ENCODE measurements at places on chromosomes 7 and 10.

DNA sequence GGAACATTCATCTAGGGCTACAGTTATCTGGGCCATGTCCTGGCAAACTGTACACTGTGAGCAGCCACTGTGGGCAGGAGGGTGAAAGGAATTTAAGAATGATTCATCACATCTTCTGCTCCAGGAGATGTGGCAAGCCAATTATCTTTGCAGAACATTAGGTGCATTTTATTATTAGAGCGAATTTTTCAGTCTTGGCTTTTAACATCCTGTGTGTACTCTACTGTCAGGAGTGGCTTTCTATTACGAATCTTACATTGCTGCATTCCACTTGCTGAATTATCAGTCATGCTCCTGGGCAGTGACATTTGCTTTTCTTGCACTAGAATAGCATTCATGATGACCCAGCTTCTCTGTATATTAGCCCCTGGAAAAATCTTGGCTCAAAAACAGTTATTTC lies 109.2 kb upstream of the TARP start:
- no peak for DNase-seq

DNA sequence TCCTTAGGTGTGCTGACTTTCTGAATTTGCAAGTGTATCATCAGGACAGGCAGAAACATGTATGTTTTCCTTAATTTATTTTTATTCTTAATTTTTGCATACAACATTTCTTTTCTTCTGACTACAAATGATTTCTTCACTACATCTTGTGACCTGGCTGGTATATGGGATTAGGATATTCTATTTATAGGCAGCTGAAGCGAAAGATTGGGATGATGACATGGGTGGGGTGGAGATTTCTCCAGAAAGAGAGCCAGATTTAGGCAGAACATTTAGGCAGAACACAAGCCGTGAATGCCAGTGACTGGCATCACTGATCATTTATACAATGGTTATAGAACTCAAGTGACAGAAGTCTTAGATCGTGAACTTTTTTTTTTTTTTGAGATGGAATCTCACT lies 256.7 kb downstream of the KLF6 start:
- DNase-seq: no peak

- DNase-seq: no peak
These were observed 49.9 kb downstream of the SIRT1 start for GRCh38 chr10:67934336-67934735.

DNA sequence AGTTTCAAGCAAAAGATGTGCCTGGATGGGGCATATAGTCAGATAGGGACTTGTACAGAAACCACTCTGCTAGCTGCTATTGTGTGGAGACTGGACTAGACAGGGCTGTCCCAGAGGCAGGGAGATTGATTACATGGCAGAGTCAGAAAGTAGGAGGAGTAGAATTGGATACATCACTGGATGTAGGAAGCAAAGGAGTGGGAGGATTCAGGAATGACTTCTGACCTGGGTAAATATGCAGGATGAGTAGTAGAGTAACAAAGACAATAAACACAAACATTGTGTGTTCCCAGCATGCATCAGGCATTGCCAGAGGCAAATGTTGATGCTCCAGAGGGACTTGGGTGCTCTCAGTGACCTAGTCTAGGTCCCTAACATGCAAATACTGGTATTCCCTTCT lies 30.9 kb upstream of the MAT1A start:
- no peak for DNase-seq

DNA sequence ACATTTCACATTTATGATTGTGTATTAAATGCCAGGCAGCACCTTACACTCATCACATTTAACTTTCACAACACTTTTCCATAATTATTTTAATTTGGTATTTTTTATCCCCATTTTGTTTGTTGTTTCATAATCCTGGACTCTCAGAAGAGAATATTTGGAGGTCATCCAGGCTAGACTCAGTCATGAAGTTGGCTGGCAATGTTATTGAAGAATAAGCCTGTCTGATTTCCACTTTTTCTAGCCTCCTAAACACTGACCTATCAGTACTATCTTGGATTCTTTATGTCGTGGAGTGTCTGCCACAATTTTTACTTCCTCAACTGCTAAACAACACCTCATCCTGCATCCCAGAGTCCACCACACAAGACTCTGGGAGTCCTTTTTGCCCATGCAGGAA lies 372.3 kb upstream of the NRP1 start:
- no peak for DNase-seq

GRCh38 chr10:103828587-103829197 lies 26.7 kb downstream of the SH3PXD2A start:
- no peak for DNase-seq

DNA sequence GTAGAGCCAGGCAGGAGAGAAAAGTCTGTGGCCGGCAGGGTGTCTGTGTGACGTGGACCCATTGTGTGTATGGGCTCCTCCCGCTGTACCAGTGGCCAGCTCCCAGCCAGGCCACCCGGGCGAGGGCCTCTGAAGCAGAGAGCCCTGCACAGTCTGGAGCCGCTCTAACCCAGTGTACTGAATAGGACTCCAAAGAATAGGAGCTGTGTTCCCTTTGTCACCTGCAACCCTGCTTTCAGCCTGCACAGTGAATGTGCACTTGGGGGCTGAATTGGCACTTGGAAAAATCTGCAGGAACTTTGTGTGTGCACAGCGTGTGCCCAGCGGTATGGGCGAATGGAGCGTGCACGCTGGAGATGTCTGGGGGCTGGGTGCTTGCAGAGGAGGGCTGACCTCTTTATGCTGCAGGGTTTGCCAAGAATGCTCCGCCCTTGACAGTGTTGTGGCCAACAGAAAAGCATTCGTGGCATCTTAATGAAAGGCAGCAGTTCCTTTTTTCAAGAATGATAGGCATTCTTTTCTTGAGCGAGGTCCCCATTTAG lies 216.2 kb downstream of the AUTS2 start:
- DNase-seq: no peak

DNA sequence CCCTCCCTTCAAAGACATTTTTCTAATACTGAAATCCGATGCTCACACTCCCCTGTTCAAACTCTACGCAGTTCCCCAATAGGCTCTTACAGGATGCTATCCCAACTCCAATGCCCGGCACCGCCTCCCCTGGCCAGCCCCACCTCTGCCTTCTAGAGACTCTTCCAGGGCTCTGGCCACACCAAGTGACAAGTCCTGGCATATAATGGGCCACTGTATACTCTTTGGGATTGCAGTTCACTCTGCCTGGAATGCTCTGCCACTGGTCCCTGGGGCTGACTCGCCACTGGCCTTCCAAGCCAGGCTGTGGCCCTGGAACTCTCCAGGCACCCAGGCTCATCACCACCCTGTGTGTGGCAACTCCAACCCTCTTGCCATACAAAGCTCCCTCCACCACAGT lies 3.1 kb upstream of the BRI3 start:
- DNase-seq: no peak

DNA sequence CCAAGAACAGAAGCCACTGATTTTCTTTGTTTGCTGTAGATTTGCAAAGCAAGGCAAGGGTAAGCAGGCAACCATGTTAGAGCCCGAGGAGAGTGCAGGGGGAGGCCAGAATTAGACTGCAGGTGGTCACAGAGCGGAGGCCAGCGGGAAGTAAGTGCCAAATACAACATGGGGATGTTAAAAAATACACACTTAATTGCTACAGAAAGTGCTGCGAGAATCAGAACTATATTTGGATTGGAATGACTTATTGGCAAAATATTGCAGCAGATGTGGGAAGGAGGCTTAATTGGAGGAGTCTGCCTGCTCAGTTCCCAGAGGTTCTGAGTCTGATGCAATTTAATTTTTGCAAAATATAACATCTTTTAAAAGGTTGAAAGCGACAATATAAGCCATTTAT lies 49.7 kb upstream of the ADCY1 start:
- no peak for DNase-seq

DNA sequence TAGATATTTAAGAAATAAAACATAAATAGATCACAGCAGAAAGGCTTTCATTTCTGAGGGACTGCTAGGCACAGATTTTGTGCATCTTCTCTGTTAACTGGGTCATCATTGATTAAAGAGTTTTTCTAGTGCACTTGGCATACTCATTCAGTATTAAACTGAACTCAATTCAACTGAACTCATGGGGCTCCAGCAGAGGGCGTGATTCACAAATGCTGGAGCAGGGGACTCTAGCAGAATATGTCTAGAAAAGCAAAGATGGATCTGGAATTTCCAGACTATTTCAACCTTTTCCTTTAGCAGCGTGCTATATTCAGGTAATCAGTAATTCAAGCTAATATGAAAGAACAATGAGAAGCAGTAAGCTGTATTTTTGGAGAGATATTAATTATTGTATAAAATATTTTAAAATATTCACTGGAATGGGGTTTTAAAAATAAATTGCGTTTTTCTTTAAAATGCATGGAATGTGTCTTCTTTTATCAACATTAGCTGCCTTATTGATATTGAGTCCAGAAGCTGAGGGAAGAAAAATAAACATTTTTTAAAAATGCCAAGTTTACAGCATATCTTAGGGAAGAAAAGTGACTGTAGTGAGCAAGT lies 296.8 kb upstream of the CACNA2D1 start:
- no peak for DNase-seq

GRCh38 chr7:148535217-148535616 lies 55.3 kb upstream of the C7orf33 start:
- no peak for DNase-seq

- no peak for DNase-seq
These were observed 54.0 kb downstream of the MTURN start for GRCh38 chr7:30188811-30189210.

DNA sequence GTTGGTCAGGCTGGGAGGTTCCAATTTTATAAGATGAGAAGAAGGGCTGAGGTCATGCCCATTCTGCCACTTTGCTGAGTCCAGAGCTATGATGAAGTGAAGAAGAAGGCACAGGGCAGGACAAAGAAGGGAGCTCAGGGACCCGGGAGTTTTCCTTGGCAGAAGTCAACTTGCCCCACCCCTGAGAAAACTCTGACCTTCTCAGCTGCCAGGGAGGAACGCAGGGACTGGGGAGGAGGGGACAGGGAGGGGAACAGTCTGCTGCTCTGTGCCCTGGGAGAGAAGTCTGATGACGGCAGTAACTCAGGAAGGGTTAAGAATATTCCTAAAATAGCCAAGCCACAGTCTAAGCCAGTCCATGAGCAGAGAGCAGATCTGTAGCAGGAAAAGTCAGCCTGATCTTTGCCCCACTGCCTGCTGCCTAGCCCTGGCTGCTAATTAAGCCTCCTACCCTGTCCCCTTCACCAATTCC lies 11.7 kb downstream of the ADIRF start:
- DNase-seq: no peak

- DNase-seq: no peak
These were observed 384 bp upstream of the TMEM229A start for GRCh38 chr7:124033095-124033806.

- DNase-seq: peak; percentile 16
These were observed 74.4 kb upstream of the RSU1 start for GRCh38 chr10:16891375-16892313.

DNA sequence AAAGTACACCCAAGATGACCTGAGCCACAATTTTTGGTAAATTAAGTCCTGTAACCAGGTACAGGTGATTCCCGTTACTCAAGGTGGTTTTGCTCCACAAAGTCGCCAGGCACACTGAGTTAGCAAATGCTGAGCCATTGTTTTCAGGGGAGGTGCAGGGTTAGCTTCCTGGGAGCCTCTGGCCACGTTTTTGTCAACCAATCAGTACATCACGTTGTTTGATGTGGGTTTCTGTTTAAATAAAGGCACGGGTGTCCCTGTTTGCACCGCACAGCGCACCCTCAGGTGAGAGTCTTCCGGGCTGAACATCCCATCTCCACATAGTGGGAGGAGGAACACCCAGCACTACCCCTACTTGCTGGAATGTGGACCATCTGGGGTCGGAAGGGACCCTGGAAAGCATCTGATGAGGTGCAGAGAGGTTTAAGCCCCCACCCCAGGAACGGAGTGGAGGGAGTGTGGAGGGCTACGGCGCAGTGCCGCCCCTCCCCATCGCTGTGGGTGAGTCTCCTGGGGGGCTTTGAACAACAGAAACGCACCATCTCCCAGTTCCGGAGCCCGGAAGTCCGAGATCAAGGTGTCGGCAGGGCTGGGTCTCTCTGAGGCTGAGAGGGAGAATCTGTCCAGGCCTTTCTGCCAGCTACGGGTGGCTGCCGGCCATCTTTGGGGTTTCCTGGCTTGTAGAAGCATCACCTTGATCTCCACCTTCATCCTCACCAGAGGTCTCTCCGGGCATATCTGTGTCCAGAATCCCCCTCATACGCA lies 42.5 kb downstream of the PRKAG2 start:
- DNase-seq: no peak

DNA sequence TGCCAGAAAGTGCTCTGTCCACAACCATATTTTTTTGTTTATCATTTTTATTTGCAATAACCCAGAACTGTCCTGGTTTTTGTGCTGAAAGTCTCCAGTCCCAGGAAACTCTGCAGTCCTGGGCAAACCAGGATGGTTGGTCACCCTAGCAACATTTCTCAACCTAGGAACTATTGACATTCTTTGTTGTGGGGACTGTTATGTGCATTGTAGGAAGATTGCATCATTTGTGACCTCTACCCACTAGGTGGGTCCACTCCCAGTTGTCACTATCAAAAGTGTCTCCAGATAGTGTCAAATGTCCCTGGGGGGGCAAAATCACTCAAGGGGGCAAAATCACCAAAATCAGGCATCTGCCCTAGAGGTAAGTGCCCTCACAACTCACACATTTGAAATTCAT lies 14.0 kb upstream of the SRI start:
- no peak for DNase-seq

- no peak for DNase-seq
These were observed 1.8 kb downstream of the GOLGA7B start for GRCh38 chr10:97851341-97852001.

DNA sequence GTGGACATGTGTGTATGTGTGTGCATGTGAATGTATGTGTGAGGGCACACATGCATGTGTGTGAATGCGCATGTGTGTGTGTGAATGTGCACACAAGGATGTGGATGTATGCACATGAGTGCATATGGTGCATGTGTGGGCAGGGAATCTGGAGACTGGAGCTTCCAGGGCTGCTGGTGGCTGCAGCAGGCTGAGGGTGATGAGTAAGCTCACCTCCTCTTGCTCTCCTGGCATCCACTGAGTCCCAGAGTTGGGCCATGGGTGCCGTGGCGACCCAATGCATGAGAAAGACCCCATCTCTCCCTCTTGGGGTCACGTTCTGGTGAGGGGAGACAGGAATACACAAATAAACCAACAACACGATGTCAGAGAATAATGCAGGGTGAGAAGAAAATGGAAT lies 33.3 kb upstream of the COL13A1 start:
- no peak for DNase-seq

DNA sequence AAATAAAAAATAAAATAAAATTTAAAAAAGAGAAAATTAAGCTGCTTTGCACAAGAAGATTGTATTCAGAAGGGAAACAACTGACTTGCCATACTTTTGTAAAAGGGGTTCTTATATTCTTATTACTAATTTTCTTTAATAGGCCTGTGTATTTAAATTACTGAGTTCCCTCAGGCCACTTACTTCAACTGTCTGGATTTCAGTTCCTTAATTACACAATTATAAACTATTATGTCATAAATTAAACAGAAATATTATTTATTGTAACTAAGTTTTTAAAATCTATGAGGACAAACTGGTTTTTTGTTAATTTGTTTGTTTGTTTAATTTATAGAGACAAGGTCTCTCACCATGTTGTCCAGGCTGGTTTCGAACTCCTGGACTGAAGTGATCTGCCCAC lies 22.4 kb upstream of the MICU1 start:
- DNase-seq: no peak

- no peak for DNase-seq
These were observed 112.0 kb downstream of the ZEB1 start for GRCh38 chr10:31431021-31431420.

GRCh38 chr10:78634389-78634815 lies 434.4 kb upstream of the ZMIZ1 start:
- no peak for DNase-seq

- no peak for DNase-seq
These were observed 277.5 kb downstream of the PTPRN2 start for GRCh38 chr7:158309868-158310763.

- DNase-seq: peak; percentile 7
These were observed 18.7 kb upstream of the CBLL1 start for GRCh38 chr7:107725138-107725740.
